Activated T-helper 1 cell treated with anti-CD3 and anti-CD28 coated beads, Interleukin-2, amount 50 U/mL, for 16 hours (primary cell): ENCODE measurements at places on chromosomes 1 and 21.

DNA sequence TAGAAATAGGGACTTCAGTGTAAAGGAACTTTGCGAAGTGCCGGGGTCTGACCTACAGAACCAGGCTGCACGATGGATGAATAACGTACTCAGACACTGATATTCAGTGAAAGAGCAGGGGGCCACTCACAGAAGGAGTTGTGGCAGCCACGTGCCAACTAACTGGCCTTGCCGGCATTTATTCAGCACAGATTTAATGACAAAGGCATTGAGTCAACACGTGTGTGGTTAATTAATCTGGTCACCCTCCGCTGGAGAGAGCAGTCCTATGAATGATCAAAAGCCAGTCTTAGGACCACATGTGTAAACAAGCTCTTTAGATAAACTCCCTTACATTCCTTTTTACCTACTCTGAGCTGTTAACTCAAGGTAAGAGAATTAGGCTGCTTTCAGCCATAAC, 6.2 kb upstream of the B3GALT2 start:
- DNase-seq: no peak

DNA sequence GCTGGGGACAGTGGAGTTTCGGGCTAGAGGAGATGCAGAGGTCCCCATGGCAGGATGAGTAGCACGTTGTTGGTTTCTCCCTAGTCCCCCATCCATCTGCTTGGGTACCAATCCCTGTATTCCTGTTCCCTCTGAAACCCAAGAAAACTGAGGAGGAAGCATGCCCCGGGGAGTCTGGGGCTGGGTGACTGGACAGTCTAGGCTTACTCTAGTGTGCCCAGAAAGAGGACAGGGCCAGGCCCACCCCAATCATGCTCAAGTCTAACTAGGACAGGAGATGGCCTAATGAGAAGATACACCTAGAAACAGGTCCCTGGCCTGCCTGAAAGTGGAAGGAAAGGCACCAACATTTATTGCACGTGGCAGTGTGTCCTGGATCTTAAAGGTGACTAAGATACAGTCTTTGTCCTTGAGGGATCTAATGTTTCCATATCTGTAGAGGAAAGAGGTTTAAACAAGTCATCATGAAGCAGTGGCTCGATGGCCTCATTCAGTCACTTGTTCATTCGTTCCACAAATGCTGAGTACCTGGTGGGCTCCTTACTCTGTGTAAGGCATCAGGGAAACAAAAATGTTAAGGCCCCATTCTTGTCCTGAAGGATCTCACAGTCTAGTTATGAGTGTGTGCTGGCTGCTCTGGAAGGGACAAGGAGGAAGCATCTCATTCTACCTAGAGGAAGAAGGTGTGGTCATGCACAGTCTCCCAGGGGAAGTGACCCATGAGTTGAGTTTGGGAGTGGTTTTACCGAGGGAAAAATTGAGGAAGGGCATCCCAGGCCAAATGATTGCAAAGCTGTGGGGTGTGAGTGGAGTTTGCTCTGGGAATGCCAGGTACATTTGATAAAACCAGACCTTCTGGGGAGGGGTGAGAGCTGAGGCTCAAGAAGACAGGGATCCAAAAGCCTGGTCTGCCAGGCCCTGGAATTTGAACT, 10.0 kb downstream of the CDK18 start:
- no peak for DNase-seq

DNA sequence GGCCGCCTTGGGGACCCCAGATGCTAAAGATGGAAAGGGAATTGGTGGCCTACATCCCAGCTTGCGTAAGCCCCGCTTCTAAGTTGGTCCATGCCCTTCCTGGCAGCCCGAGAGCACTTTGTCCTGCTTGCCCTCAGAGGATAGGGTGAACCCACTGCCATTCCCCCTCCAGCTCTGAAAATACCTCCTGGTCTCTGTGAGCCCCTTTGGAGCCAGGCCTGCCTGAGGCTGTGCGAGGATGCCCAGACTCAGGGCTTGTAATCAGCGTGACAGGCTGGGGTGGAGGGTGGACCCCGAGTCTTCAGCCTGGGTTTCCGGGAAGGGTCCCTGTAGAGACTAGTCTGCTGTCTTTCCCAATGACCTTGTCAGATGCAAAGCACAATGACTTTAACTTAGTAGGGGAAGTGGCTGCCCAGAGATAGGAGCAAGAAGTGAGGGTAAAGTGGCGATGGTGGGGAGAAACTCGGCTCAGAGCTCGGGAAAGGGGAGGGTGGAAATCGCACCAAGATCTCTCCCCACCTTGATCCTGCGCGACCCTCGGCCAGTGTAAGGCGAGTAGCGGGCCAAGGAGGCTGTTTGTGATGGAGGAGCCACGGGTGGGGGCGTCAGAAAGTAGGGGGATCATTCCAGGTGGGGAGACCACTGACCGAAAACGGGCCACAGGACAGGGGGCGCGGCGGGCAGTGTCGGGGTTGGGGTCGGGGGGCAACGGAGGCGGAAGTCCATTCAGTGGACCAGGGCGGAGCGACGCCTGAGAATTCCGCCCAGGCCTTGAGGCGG, 2.7 kb upstream of the HES3 start:
- DNase-seq: no peak

- no peak for DNase-seq
Measured at GRCh38 chr1:43446881-43447835, 6.6 kb downstream of the HYI start.

DNA sequence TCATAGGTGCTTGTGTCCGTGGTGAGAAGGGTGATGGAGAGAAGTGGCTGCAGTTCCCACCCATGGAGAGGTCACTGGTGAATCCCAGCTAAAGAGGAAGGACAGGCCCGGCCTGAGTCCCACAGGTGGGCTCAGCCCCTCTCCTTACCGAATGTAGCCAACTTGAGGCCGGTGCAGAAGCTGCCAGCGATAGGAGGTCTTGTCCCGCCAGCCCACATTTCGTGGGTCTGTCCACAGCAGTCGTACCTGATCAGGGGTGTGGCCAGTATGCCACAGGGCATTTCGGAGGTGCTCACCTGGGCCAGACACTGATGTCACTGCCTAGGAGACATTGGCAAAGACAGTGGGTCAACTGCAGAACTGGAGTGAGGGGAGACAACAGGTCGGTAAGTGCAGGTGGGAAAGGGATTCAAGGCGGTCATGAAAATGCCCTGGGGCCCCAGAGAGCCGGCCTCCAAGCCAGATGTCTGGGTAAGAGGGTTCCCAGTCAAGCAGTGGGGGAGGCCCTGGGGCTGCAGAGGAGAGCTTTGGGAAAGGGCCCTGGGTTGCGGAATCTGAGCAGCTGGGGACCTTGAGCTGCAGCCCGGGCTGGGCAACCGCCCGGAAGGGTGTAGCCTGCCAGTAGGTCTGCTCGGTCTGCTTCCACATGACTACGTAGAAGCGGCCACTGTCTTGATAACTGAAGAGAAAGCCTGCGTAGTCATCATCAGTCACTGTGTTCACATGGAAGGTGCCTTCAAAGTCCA, 10.6 kb downstream of the THBS3 start:
- no peak for DNase-seq

- no peak for DNase-seq
Measured at GRCh38 chr21:45261093-45261492, 26.6 kb downstream of the POFUT2 start.

GRCh38 chr21:27639286-27639685, 672.4 kb upstream of the ADAMTS5 start:
- DNase-seq: no peak

DNA sequence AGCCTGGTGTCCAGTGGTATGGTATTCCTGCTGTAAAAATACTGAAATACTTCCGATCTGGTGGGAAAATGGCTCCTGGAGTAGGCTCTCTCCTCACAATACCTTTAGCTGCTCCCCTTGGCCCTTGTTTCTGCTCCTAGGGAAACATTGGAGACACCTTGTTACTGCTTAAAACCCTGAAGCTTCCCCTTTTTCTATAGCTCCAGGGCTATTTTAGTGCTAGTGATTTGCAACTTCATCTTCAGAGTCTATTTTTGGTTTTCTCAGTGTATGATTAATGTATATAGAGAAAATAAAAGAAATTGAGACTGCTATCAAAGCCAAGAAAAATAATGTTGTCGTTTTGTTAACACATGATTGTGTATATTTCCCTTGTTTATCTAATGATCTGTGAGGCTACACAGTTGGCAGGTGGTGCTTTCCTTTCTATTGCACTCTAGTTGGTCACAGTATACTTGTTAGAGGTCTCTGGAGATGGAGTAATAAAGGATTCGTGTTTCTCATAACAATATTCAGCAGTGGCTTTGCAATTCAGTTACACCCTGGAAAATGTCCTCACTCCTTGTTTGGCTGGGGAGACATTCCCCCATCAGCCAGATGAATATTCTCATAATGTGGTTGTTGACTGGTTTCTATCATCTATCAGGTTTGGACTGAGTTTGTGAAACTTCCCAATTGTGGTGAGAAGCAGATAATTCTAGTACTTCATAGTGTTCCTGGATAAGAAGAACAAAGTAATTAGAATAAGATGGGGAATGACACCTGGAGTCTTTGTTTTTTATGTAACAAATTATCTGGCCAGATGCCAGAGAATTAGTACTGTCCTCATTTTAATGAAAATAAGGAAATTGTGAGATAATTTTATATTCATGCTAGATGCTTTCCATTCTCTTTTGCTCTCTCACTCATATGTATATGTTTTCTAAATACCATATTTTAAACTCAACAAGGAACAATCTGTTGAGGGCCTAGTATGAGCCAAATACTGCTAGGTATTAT, 44.8 kb upstream of the CACYBP start:
- DNase-seq: no peak

DNA sequence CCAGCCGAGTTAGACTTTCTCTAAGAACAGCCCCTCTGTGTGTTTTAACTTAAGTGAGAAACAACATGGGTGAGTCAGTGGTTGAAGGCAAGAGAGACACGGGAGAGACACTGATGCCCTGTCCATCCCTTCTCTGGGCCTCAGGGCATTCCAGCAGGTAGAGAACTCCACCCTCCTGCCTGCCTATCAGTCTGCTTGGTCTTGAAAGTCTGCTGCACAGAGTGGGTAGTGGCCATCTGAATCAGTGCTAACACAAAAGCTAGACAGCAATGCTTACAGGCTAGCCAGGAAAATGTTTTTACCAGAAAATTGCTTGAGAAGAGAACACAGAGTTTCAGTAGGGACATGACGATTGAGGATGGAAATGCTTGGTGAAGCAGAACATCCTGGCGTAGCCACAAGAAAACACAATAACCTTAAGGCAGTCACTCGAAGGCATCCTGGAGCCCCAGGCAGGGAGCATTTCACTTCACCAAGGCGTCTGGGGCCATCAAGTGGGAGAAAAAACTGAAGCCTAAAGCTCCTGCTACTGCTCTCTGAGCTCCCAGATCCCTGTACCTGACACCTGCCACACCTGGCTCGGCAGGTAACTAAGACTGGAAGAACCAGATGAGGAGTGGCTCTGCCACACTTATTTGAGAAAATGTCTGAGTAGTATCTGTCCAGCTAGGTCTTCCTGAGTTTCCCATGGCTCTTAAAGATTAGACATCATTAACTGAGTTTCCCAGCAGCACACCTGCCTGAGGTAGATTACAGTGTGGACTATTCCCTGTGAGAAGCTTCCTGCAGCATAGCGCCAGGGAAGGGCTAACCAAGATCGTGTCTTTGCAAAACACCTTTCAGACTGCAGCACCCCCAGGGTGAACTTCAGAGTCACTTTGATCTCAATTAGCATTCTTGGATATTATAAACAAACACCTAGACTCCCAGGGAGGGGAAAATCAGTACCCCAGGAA, 18.1 kb upstream of the LBR start:
- no peak for DNase-seq

GRCh38 chr1:48746906-48747305, 29.8 kb downstream of the BEND5 start:
- no peak for DNase-seq

DNA sequence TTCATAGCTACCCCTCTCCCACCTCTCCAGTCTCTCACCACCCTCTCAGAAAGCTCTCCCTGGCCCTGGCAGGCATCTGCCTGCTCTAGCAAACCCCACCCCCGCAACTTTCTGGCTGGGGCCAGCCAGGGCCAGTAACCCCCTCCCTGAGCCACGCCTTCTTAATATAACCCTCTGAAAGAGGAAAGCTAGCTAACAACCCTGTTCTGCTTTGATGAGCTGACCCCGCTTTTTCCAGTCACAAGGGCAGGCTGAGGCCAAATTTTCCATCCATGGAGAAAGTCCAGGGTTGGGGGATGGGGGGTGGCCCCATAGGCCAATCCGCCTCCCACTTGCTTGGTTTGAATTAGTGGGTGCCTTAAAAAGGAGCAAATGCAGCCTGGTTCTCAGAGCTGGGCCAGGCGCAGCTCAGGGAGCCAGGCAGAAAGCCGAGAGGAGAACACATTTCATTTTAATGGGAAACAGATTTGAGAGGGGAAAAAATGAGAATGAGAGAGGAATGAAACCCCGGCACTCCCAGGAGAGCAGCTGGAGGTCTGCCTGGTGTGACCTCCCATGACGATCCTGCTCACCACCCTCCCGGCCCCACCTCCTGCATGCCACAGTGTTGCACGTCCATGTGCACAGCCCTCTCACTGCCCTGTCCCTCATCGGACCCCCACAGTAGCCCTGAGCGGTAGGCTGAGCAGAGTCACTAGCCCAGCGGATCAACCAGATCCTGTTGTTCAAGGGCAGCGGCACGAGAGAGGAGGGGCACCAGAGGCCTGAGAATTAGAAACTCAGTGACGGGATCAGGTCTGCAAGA, 62.3 kb downstream of the OPTC start:
- DNase-seq: no peak

- DNase-seq: no peak
Measured at GRCh38 chr1:232431748-232432147, 198.2 kb downstream of the SIPA1L2 start.

DNA sequence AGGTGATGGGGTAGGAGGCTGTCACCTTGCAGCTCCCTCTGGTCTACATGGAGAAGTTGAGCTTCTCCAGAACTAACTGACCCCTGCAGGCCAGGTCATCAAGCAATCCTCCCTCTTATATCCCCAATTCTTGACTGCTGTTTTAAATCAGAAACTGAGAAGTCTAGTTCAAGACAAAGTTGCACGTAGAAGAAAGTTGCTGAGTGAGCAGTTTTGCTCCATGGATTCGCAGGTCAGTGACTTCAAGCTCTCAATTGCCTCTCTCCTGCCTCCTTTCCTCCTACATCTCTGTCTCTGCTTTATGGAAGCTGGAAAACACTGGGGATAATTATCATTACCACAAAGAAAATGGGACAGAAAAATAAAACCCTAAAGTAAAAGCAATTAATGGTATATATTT, 32.8 kb upstream of the GBP5 start:
- no peak for DNase-seq

DNA sequence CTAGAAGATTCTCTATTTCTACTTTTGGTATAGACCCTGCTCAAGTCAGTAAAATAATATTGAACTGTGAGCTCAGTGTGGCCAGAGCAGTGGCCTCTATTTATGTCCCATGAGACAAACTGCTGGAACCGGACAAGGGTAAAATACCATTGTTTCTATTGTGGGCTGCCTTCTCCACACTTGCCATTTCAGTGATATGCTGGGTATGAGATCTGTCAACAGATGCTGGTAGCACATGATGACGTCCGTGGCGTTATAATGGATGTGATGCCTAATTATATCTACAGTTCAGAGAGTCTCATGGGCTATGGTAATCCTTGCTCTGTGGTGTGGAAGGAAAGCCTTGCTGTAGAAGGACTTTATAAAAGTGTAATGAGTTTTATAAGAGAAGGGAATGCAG, 2.4 kb downstream of the ACTN2 start:
- DNase-seq: no peak

DNA sequence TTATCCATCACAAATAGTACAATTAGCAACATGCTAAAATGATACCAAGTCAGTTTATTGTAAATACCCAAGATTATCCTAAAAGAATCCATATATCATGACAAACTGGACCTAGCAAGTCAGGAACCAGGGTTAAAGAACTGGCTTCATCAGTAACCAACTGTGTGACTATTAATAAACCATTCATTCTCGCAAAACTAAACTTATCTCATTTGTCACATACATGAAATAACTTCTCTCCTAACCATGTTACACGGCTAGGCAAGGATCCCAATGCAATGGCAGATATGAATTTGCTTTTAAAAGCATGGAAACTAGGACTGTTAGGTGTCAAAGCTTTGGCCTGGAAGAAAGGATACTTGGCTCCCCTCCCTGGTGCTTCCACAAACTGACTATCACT, 29.4 kb downstream of the CYP2J2 start:
- no peak for DNase-seq
